ENCODE measurements at places on chromosomes 7 and 10.

DNA sequence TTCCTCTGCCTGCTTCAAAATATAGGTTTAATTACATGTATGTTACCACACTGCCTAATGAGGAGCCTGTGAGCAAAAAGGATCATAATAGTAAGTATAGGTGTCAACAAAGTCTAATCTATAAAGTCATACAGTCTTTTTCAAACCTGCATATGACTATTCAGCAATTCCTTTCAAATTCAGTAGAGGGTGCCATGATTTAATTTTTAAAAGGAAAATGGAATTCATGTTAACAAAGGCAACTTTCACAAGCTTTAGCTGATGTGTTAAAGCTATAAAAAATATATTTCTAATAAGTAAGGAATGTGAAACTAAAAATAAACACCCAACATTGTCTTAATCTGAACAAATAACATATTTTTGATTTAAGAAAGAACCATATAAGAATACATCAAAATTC is 52.1 kb downstream of the MPP7 start:
- DNase-seq = peak; percentile 15

DNA sequence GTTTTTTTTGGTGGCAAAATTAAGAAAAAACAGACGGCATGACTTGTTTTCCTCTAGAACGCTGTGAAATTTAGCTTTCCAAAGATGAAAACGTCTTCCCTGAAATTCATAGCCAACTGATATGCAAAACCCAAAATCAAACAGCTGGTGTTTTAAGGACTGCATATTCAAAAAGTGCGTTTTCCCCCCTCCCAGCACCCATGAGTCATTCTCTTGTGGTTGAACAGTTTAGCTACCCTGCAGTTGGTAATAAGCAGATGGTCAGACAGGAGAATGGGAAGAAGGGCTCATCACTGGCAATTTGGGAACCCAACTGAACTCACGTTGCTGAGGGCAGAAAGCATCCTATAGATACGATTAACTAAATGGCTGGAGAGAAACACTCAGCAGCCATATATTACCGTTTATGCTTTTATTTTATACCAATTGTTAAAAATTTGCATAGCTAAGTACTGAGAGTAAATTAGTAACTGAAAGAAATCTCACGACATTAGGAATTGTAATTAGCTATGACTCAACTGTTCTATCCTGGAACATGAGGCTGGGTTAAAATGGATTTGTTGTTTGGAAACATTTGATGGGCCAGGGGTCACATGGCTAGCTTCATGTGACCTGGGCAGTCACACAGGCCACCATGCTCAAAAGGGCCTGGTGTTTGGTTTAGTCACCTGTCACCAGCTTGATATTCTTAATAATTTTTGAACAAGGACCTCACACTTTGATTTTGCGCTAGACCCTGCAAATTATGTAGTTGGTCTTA is 343.1 kb downstream of the PHTF2 start:
- no peak for DNase-seq

DNA sequence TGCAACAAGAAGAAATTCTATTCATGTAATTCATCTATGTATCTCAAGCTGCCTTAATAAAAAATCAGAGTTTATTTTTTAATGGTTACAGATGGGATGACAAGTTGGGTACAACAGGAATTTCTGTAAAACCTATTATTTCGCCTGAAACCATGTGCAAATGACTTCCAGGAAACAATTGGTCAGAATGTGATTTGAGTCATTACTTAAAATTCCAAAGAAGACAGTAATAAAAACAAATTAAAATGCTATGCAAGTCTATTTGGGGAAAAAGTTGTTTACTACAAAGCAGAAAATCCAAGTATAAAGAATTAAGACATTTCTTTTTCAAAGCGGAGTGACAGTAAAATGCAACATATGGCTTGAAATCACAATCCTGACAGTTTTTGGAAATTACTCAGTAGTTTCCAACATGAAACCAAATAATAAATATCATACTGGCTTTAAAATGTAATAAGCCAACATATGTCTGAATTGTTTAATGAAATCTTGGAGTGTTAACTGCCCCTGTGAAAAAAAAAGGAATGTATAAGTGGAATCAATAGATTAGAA is 41.5 kb upstream of the SEMA3C start:
- no peak for DNase-seq

DNA sequence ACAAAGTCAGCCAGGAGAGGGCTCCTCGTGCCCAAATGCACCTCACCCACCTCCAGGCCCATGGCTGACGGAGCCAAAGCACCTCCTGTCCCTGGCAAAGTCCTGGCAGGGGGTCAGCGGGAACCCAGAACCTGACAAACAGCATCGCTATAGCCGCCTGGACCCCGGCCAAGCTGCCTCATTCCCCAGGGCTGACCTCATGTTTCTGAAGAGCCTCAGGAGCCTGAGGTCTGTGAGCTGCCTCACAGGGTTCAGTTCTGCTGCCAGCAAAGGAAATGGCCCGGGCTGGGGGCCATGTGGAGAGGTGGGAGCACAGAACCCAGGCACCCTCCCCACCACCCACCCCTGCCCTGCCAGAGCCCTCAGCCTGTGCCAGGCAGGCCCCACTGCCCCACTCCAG is 4.2 kb upstream of the NANOS1 start:
- DNase-seq = no peak

- DNase-seq = no peak
Observed at GRCh38 chr7:53218730-53219504, 183.5 kb downstream of the POM121L12 start.

DNA sequence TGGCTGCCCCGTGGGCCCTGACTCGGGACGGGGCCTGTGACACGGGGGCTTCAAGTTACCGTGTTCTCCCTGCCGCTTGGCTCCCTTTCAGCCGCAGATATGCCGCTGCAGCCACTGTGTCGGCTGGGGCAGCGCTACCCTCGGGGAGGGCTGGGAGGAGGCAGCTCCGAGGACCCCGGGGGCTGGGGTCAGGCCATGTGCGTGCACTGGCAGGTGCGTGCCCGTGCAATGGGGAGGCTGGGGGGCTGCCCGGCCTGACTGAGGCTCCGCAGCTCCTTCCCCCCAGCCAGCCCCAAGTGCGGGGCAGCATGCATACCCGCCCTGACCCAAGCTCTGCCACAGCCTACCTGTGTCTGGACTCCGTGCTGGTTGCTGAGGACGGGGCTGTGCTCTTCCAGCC is 29.2 kb downstream of the KNDC1 start:
- no peak for DNase-seq

DNA sequence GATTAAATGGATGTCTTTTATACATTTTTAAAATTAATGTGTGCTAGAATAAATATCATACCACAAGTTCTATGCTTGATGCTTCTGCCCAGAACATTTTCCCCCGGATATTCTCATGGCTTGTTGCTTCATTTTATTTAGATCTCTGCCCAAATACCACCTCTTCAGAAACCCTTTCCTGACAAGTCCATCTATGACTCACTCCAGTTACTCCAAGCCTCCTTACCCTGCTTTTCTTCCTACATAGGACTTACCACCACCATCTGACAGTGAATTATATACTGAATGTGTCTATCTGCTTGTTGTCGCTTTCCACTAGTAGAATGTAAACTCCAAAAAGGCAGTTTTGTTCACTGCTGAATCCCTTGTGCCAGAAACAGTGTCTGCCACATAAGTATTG is 19.1 kb upstream of the ERVW-1 start:
- no peak for DNase-seq

GRCh38 chr10:12777840-12778585 is 223.5 kb downstream of the CCDC3 start:
- no peak for DNase-seq

- no peak for DNase-seq
Observed at GRCh38 chr7:43698460-43699255, 30.7 kb downstream of the COA1 start.

- DNase-seq = no peak
Observed at GRCh38 chr10:21047511-21047910, 150.4 kb upstream of the NEBL start.

DNA sequence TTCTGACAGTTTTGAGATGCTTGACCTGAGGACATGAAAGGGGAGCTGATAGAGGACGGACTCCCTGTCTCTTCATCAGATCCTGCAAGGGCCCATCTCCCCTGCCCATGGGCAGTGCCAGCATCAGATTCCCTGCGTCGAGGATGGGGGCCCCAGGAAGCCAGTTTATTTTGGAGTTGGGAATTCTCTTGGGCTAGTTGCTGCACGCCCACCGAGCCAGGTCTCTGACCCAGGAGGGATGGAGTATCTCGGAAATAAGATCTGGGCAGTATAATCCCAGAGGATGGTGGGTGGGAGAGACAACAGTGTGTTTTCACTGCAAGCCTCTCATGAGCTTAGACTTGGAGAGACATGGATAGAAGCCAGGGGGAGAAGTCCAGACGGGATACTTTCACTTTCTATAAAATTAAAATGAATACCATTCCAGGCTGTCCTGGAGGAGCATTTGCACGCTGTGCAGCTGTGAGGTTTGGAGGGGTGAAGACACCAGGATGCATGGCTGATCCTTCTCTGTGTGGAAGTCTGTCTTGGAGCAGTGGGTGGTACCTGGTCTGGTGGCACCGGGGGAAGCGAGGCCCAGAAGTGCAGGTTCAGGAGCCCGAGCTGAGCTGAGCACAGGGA is 25.8 kb downstream of the DOCK1 start:
- no peak for DNase-seq

DNA sequence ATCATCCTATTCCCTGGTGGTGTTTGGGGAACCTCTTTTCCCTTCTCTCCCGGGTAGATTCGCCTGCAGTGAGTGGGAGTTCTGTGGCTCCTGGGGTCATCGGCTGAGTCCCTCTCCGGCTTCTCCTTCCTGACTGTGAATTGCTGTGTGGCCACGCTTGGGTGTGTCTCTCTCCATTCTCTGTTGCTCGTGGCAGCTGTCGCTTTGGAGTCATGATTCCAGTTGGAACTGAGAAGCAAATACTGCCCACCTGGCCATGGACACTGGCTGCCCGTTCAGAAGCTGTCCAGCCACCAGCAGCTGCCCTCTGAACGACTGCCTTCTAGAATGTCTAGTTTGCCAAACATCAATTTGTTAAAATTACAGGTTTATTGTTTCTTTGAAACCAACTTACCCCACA is 23.1 kb upstream of the PITRM1 start:
- DNase-seq = no peak

GRCh38 chr10:123781324-123781900 is 110.2 kb downstream of the CPXM2 start:
- no peak for DNase-seq

DNA sequence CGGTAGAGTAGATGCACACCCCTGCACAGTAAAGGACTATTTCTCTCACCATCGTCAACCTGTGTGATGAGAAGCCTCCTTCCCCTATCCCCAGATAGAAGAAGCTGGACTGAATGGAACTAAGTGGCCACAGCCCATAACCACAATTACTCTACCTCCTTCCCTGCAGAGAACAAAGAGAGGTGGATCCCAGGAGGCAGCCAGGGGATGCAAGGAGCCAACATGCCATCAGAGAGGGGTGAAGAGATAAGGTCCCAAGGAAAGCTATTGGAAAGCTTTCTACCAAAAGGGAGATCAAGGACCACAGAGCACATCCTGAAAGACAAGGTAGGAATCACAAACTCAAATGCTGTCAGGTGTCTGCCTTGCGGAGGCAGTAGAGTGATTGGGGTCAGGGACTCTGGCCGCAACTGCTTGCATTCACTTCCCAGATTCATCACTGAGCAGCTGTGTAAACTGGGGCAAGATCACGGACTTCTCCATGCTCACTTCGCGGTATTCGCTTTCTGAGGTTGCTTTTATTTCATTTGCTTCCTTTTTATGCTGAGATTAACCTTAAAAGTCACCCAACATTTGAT is 81.6 kb upstream of the MYO3A start:
- DNase-seq = no peak

GRCh38 chr7:16651396-16652239 is 5.6 kb downstream of the BZW2 start:
- DNase-seq = no peak

DNA sequence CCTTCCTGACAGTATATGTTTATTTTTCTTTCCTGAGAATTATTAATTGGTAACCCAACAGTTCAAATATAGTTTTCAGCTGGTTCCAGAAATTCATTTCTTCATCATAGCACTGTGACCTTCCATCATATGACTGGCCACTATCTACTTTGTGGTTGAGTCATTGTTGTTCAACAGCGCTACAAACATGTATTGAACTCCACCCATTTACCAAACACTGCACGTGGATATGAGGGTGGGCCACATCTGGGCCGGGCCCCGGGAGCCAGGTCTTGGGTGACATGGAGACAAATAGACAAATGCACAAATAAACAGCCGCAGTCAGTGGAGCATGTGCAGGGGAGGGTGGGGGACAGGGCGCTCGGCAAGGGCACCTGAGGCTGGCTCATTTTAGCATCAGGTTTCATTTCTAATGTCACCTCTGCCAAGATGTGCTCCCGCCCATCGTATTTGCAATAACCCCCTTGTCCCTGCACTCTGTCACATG is 24.0 kb upstream of the EEPD1 start:
- DNase-seq = no peak

GRCh38 chr7:79293655-79294142 is 159.8 kb downstream of the MAGI2 start:
- no peak for DNase-seq

GRCh38 chr10:24901686-24902399 is 50.6 kb downstream of the PRTFDC1 start:
- no peak for DNase-seq

DNA sequence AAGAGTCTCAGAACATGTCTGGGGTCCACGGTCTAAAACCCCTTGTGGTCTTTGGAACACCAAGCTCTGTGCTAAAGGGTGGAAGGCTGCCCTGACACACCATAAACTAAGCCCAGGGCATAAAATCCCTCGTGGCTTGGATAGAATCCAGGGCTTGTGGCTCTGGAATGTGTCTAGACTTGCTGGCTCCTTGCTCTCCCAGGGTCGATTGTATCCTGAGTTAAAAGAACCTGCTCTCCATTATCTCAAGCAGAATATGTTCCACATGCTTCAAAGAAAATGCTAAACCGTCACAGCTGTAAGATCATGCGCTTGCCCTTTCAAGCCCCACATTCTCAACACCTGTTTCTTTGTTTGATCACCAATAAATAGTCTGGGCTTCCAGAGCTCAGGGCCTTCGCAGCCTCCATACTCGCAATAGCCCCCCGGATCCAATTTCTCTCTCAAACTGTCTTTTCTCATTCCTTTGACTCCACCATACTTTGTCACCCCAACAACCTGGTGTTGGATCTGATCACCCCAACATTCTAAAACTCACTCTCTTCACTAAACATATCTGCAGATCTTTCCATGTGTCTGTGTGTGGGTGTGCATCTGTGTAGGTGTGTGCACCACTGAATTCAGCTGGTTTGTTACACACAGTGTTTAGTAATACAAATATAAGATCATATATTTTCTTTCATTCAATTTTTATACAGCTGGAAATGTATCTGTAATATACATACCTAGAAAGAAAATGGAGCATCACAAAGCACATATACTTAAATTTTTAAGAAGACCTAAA is 238.5 kb downstream of the ZMYND11 start:
- no peak for DNase-seq

- no peak for DNase-seq
Observed at GRCh38 chr7:81616951-81617350, 152.9 kb downstream of the HGF start.

DNA sequence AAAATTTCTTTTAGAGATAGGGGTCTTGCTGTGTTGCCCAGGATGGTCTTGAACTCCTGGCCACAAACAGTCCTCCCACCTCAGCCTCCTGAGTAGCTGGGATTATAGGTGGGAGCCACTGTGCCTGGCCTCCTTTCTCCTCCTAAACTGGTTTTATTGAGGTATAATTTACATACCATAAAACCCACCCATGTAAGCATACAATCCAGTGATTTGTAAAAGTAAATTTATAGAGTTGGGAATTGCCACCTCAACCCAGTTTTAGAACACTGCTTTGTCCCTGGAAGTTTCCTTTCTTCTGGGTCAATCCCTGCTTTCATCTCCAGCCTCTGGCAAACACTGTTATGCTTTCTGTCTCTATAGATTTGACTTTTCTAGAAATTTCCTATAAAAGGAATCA is 49.0 kb downstream of the CNNM2 start:
- DNase-seq = no peak

- no peak for DNase-seq
Observed at GRCh38 chr10:944034-944831, 12.7 kb upstream of the LARP4B start.
